LNCaP clone FGC (cell line): ENCODE measurements at places on chromosomes 6 and 20.

DNA sequence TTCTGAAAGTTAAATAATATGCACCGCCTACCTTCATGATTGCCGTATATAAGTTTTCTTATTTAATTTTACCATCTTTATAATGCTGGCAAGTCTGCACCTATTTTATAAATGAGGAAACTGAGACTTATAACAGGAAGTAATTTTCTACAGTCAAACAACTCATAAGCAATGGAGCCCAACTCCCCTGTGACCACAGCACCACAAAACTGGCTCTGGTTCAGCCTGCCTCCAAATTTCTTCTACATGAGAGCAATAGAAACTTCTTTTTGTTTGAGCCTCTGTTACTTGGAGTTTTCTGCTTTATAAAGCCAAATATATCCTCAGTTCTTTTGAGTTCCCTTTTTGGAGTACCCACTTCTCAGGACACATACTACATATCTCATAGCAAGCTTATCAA lies 131.1 kb upstream of the HSF2 start:
- DNase-seq = no peak

DNA sequence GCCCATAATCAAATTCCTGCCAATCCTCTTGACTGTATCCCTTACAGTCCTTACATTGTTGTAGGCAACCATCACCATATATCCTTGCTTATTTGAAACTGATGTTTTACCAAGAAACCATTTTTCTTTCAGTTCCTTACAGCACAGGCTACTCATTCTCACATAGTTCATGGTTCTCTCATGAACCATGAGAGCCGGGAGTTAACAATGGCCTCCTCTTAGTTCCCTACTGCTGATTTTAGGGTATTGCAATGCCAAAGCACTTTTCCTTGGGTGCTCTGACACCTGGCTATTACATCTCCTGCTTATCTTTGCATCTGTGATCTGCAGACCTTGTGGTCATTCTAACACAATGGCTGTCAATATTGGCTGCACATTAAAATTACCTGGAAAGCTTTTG lies 133.4 kb downstream of the MYB start:
- no peak for DNase-seq

DNA sequence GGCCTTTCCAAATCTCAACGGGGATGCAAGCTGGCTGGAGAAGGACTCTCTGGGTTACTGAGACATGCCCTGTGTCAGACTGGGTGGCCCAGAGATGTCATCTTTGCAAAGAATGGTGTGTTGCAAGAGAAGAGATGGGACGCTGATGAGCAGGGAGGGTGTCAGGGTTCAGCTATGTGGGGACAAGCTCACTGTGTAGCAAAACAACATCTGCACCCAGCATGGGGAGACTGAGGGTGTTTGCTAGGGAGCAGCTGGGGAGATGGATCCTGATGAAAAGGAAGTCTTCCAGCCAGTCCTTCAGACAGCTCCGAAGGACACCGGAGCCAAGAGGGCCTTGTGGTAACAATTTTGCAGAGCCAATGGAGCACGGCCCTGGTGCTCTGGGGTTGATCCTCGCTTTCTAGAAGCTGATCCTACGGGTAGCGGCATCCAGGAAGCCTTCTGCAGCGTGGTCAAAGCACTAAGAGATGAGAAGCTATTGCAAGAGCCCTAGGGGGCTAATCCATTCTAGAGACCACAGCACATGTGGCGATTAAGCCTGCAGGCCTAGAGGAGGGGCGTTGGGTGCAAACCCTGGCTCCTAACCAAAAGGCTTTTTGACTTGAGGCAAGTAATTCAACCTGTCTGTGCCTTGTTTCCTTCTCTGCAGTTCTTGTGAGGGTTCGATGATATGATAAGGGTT lies 39.9 kb downstream of the EDN3 start:
- DNase-seq = no peak

DNA sequence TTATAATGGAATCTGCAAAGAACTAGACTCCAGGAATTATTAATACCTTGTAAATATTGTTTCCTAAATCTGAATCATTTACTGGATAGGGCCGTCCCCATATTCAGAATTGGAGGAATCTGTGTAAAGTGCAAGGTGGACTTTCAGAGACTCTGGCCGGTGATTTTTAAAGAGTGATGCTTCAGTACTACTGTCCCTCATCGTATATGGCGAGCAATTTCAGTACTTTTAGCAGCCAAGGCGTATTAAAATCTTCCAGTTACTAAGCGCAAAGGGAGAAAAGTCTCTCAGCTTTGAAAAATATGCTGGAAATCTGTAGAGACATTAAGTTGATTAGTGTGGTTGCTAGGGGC lies 483 bp downstream of the SMIM26 start:
- DNase-seq = no peak

- no peak for DNase-seq
Measured at GRCh38 chr6:134464690-134465411, 146.9 kb upstream of the SGK1 start.

DNA sequence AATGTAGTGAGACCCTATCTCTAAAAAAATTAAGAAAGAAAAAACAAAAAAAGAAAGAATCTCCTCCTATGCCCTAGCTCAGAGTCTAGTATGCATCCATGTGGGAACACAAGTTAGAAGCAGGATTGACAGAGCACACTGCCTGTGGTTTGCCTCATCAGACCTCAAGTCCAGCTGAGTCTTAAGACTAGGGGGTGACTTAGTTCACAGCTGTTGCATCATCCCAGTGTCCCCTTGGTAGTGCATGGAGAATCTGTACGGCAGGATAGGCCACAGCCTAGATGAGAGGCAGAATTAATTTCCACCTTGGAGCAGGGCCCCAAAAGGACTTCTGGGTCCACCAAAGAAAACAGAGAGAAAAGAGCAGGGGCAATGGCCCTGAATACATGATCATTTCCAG lies 13.7 kb downstream of the PNPLA1 start:
- no peak for DNase-seq

DNA sequence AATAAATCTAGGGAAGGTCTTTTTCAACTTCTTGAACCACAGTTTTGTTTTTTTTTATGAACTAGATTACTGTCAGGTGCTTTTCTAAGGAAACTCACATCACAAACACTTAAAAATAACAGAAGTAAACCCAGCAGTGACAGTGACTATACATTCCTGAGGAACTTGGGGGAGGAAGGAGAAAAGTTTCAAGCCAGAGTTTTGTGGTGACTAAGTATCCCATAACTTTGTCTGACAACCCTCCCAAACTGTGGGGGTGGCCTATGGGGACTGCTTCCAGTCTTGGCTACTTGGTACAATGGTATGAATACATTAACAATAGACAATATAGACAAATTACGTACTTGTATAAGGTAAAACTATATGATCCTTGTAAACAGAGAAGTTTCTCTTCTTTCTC lies 202.5 kb upstream of the MAN1A1 start:
- DNase-seq = no peak

- DNase-seq = no peak
Measured at GRCh38 chr20:23028392-23028791, 6.7 kb upstream of the SSTR4 start.

- DNase-seq = no peak
Measured at GRCh38 chr6:81656231-81656630, 96.2 kb downstream of the TENT5A start.

GRCh38 chr6:72984981-72985665 lies 240.2 kb downstream of the KHDC1L start:
- DNase-seq = no peak

GRCh38 chr6:80543598-80544222 lies 437.2 kb downstream of the BCKDHB start:
- no peak for DNase-seq

DNA sequence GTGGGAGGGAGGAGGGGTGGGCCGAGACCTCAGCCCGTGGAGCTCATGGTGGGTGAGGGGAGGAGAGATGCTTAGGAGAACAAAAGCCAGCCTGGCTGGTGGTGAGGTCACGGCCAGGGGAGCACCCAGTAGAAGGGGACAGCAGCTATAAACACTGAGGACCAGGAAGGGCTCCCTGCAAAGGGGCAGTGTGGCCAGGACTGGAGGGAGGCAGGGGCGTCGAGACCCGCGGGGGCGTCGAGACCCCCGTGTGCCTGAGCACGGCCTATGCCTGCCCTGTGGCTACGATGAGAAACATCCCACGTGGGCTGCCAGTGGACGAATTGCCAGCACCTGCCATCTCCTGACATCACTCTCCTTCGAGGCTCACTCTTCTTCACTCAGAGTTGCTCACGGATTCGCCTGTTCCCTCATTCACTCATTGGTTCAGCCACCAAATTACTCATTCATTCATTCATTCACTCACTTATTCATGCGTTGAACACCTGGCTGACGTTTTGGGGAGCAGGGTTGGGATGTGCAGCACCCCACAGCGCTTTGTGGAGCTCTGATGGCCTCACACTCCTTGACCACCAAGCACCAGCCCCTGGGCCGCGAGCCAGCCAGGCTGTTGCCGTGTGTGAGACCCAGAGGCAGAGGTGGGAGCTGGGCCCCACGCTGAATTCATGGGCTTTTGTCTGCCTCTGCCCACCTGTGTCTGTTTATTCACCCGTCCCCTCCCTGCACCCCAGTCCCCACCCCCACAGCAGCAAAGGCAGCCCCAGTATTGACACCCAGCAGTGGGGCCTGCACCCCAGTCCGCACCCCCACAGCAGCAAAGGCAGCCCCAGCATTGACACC lies 61.2 kb upstream of the BHLHE23 start:
- DNase-seq = no peak

DNA sequence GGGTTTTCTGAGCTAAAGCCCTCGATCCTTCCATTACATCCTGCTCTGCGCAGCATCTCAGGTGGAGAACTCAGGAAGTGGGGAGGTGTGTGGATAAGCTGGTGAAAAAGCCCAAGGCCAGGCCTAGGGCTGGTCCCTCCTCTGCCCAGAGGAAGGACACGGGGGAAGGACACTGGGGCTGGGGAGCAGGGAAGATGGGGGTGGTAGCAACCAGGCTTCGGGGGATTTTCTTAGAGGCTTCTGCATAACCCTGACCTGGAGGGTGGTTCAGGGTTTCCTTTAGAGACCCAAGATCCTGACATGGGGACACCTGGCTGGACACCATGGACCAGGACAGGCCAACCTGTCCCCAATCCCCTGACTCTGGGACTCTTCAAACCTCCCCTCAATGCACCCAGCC lies 37.9 kb downstream of the SUN5 start:
- no peak for DNase-seq
